ENCODE measurements at places on chromosomes 7 and 10. TPM values are rescaled to one million over a fixed set of nuclear protein-coding genes. Genes with fewer than 3 reads are reported as not detected.
A peak's percentile ranks its signal among the peaks of the same experiment; 100 is the strongest.

DNA sequence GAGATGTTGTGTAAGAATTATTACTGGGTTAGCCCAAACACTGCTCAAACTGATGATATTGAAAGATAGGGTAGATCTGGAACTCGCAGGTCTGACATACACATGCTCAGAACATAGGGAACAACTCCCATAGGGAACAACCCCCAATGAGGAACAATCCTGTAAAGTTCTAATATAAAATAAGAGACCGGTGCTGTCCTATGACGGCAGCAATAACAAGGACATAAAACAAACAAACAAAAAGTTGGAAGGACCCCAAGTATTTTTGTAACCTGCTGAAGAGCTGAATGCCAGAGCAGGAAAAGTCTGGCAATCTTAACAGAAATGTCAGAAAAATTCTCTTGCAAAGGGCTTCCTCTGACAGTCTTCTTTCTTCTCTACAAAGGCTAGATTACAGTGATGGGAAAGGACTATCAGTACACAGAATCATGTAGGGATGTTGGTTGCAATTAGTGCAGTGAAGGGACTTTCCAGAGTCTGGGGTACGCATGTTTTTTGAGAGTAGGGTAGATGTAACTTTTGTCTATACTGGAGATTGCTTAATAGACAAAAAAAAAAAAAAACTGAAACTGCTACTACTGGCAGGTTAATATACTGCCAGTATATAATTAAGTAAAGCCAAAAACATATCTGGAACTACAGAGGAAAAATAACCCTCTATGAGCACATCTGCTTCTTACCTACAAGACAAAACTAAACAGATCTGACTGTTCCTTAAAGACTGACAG is 35.5 kb downstream of the IDE start:
- no peaks in the 10 kb centered on the region for H3K27me3 ChIP-seq
- peaks cover 24% of the 10 kb centered on the region for H3K4me1 ChIP-seq
- peaks cover 57% of the 10 kb centered on the region for H3K36me3 ChIP-seq
- no peak overlapping the region for H3K27ac ChIP-seq

GRCh38 chr10:130416334-130417150 is 280.4 kb downstream of the GLRX3 start:
- no peaks in the 10 kb centered on the region for H3K4me1 ChIP-seq
- no peaks in the 10 kb centered on the region for H3K36me3 ChIP-seq
- H3K27ac ChIP-seq = no peak overlapping the region
- peaks cover 12% of the 10 kb centered on the region for H3K27me3 ChIP-seq
- DNase-seq = no peak

DNA sequence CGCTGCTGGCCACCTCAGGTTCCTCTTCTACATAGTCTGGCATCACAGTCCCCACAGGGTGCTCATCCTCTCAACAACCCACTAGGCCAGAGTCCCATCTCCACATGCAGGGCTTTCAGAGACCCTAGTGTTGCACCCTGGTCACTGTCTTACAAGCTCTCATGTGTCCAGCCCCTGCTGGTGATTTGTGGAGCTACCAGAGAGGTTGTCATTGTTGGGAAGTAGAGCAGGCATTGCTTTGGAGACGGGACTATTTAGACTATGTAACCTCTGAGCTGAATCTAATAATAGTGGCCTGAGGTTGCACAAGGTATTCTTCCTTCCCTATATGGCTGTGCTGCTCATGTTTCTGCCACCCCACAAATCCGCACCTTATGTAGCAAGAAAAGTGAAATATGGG is 135.3 kb upstream of the VWC2 start:
- H3K27ac ChIP-seq = no peak overlapping the region
- H3K4me3 ChIP-seq = no peak overlapping the region
- H3K4me1 ChIP-seq = no peaks in the 10 kb centered on the region
- H3K36me3 ChIP-seq = no peaks in the 10 kb centered on the region

GRCh38 chr10:78408671-78409472 is 375.2 kb downstream of the RPS24 start:
- no peak overlapping the region for H3K4me3 ChIP-seq
- DNase-seq = no peak
- H3K4me1 ChIP-seq = peaks cover 4% of the 10 kb centered on the region
- no peaks in the 10 kb centered on the region for H3K36me3 ChIP-seq
- no peaks in the 10 kb centered on the region for H3K27me3 ChIP-seq
- peak overlapping the region; percentile 55 for H3K27ac ChIP-seq

DNA sequence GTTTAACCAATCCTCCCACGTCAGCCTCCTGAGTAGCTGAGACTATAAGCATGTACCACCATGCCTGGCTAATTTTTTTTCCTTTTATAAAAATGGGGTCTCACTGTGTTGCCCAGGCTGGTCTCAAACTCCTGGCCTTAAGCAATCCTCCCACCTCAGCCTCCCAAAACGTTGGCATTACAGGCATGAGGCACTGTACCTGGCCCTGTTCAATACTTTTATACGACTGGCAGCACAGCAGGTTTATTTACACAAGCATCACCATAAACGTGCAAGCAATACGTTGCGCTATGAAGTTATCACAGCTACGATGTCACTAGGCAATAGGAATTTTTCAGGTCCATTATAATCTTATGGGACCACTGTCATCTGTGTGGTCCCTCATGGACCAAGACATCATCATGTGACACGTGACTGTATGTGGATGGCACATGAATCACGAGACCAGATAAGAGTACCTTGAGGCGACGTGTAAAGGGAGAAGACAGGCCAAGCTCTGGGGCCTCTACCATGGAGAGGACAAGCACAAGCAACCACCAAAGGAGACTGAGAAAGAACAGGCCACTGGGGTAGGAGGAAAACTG is 34.5 kb upstream of the SLC18A3 start:
- H3K4me1 ChIP-seq = no peaks in the 10 kb centered on the region
- no peaks in the 10 kb centered on the region for H3K27me3 ChIP-seq
- no peak for DNase-seq
- H3K4me3 ChIP-seq = no peak overlapping the region

The EBF3 gene
- total RNA-seq = not detected

GRCh38 chr7:67438913-67439505 is 442.4 kb downstream of the TYW1 start:
- no peaks in the 10 kb centered on the region for H3K36me3 ChIP-seq
- no peak overlapping the region for H3K4me3 ChIP-seq
- H3K27me3 ChIP-seq = no peaks in the 10 kb centered on the region
- no peak overlapping the region for H3K27ac ChIP-seq
- no peaks in the 10 kb centered on the region for H3K4me1 ChIP-seq

DNA sequence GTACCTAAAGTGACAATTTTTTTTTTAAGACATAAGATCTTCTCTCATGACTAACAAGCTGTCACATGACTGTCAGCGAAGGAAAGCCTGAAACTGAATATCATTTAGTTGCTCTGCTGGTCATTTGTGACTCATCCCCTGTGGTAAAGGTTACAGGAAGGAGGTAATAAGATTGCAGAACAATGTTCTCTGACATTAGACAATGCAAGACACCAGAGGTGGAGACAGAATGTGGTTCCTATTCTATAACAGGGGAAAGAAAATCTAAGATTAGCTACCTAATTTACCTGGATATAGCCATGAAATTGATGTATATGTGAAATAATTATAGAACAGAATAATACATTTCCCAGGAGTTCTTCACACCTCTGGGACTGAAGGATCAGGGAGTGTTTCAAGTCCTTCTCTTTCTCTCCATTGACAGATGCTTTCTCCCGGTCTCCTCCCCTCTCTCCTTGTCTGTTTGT is 47.7 kb downstream of the LRGUK start:
- no peak overlapping the region for H3K4me3 ChIP-seq
- H3K36me3 ChIP-seq = no peaks in the 10 kb centered on the region
- no peak overlapping the region for H3K27ac ChIP-seq
- DNase-seq = no peak

The ELN gene
- total RNA-seq = 21.0 TPM

DNA sequence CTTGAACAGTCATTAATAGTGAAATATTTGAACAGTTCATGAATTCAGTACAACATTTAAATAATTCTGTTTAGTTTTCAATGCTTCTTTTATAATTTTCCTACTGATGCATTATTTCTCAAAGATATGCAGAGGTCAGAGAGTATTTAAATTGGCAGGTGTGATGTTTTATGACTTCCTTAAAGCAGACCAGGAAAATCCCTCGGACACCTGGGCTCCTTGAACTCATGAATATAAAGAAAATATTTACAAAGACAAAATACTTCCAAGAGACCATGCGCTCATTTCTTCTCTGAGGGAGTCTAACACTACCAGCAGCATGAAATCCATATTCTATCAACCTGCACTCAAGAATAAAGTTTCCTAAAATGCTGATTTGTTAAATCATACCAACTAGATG is 127.6 kb downstream of the IPMK start:
- no peak for DNase-seq
- no peaks in the 10 kb centered on the region for H3K4me1 ChIP-seq
- H3K27ac ChIP-seq = no peak overlapping the region
- no peaks in the 10 kb centered on the region for H3K36me3 ChIP-seq
- no peak overlapping the region for H3K4me3 ChIP-seq

The LRRN3 gene
- not detected for total RNA-seq

DNA sequence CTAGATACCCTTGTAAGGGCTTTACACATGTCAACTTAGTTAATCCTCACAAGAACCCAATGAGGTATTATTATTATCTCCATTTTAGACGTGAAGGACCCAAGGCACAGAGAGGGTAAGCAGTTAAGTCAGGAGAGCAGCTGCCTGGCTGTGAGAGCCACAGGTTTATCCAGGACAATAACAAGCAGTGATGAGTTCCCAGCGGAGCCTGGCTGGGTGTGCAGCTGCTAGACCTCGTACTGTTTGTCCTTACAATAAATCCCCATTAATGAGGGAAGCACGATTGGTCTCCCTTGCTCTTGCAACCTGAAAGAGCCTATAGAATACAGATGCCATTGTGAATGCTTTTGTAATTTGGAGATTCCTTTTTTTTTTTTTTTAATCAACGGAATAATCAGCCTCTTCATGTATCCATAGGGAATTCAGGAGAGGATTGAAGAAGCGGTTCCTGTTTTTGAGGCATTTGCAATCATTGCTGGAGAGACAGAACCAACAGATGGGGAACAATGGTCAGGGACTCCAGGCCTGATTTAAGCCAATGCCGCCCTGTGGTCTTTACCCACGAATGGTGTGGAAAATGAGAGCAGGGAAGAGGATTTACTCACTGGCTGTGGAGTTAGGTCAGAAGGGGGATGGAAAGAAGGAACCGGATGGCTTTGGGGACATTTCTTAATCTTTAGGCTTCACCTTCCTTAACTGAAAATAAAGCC is 12.3 kb upstream of the ASB4 start:
- no peaks in the 10 kb centered on the region for H3K27me3 ChIP-seq
- H3K36me3 ChIP-seq = no peaks in the 10 kb centered on the region
- no peak for DNase-seq
- no peaks in the 10 kb centered on the region for H3K4me1 ChIP-seq
- H3K27ac ChIP-seq = no peak overlapping the region

GRCh38 chr10:15478950-15479349 is 107.9 kb upstream of the FAM171A1 start:
- no peak for DNase-seq
- H3K4me3 ChIP-seq = no peak overlapping the region
- no peaks in the 10 kb centered on the region for H3K27me3 ChIP-seq
- H3K27ac ChIP-seq = no peak overlapping the region
- H3K36me3 ChIP-seq = no peaks in the 10 kb centered on the region

DNA sequence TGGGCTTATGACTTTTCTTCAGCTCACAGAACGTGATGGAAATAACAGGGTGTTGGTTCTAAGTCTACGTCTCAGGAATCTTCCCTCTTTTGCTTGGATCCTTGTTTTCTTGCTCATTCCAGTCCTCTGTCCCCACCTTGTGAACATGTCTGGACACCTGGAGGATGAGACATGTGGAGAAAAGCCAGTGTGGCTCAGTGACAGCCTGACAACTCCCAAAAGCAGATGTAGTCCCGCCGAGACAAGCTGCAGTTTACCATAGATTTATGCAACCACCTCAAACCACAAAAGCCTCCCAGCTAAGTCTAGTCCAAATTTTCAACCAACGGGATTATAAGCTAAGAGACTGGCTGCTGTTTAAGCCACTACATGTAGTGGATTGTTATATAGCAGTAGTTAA is 476.1 kb downstream of the SH2D4B start:
- H3K27ac ChIP-seq = no peak overlapping the region
- no peak for DNase-seq
- no peaks in the 10 kb centered on the region for H3K27me3 ChIP-seq
- H3K4me3 ChIP-seq = no peak overlapping the region
- H3K4me1 ChIP-seq = no peaks in the 10 kb centered on the region

DNA sequence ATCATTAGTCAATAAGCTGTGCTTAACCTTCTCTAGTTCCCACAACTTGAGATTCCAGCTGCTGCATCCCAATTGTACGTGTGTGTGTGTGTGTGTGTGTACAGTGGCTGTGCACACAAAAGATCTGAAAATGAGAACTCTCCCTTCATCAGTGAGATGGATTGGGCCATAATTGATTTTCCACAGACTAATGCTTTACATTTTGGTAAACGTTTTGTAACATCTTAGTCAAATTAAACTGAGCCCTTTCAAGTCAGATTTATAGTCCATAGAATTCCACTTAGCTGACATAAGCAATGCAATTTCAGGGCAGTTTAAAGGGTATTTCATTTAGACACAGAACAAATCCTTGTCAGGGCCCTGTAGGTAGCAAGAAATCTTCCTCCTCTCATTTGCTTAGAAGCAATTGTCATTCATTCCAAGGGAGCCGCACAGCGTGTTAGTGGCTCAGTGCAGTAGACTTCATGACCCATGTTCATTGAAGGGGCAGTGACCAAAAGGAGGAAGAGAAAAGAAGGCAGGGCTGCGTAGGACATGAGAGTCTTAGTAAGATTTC is 1123.5 kb upstream of the AUTS2 start:
- DNase-seq = no peak
- no peaks in the 10 kb centered on the region for H3K4me1 ChIP-seq
- no peaks in the 10 kb centered on the region for H3K27me3 ChIP-seq
- H3K36me3 ChIP-seq = no peaks in the 10 kb centered on the region
- H3K4me3 ChIP-seq = no peak overlapping the region

The CFTR gene
- not detected for total RNA-seq

DNA sequence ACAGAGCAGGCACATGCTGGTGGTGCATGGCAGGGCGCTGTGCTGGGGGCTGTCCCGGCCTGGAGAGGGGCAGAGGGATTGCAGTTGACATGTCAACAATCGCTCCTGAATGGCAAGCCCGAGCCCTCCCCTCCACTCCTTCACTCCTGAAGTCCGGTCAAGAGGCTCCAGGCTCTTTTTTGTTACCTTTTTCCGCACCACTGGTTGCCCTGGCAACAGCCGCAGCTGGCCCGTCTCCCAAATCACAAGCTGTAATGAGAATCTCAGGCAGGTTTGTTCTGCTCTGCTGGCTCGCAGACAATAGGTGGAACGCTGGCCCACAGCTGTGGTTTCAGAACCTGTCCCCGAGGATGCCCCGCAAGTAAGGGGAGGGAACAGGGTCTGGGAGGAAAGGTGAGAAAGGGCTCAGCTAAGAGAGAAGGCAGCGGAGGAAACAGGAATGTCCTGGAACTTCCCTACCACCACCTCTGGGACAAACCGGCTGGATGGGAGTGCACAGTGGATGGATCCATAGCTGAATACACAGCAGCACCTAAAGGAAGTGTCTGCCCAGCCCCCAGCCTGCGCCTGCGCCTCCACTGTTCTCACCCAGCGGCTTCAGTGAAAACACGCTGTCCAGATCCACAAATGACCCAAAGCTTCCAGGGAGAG is 58.9 kb downstream of the CALML3 start:
- no peak overlapping the region for H3K27ac ChIP-seq
- H3K4me1 ChIP-seq = peaks cover 20% of the 10 kb centered on the region
- no peaks in the 10 kb centered on the region for H3K36me3 ChIP-seq
- H3K4me3 ChIP-seq = no peak overlapping the region

All from spleen (tissue), 13 donors.